Pancreas (tissue), 10 donors: ENCODE measurements at places on chromosomes 5 and 9. TPM values are rescaled to one million over a fixed set of nuclear protein-coding genes. Genes with fewer than 3 reads are reported as not detected.

The ATG10 gene
- 3.4 TPM for total RNA-seq

The NUTM2G gene
- not detected for total RNA-seq

DNA sequence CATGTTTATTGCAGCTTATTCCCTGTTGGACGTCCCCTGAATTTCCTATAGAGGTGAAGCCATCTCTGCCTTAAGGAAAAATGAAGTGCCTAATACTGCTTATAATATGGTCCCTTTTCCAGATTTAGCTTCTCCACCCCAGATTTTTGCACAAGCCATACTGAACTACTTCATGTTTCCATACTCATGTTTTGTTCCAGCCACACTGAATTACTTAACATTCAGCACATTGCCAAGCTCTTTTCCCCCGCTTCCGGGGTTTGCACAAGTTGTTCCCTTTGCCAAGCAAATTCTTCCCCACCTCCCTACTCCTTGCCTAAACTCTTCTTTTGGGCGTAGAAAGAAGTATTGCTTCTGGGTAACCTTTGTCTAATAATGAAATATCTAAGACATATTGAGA lies 1.7 kb upstream of the CNTRL start:
- H3K27ac ChIP-seq = no peak overlapping the region
- H3K36me3 ChIP-seq = no peaks in the 10 kb centered on the region
- H3K4me3 ChIP-seq = no peak overlapping the region
- H3K27me3 ChIP-seq = no peaks in the 10 kb centered on the region

DNA sequence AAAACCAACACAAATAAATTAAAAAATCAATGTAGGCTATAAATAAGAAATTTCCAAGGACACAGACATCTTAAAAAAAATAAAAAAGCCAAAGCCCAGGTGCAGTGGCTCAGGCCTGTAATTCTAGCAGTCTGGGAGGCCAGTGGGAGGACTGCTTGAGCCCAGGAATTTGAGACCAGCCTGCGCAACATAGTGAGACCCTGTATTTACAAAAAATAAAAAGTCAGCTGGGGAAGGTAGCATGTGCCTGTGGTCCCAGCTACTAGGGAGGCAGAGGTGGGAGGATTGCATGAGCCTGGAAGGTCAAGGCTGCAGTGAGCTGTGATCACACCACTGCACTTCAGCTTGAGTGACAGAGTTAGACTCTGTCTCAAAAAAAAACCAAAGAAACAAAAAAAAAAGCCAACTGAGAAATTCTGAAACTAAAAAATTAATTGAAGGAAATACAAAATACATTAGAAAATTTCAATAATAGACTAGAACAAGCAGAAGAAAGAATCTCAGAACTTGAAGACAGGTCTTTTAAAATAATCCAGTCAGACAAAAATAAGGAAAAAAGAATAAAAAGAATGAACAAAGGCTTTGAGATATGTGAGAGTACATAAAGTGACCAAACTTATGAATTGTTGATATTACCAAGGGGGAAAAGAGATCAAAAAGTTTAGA lies 149.5 kb upstream of the PANK3 start:
- no peak for DNase-seq
- H3K4me1 ChIP-seq = no peaks in the 10 kb centered on the region

- no peak for DNase-seq
- H3K4me1 ChIP-seq = no peaks in the 10 kb centered on the region
- no peak overlapping the region for H3K27ac ChIP-seq
These were observed 822.5 kb downstream of the NR2F1-AS1 start for GRCh38 chr5:92758552-92758951.
